Glomerular endothelial cell (primary cell): ENCODE measurements at places on chromosomes 2 and 18. TPM values are rescaled to one million over a fixed set of nuclear protein-coding genes. Genes with fewer than 3 reads are reported as not detected.

DNA sequence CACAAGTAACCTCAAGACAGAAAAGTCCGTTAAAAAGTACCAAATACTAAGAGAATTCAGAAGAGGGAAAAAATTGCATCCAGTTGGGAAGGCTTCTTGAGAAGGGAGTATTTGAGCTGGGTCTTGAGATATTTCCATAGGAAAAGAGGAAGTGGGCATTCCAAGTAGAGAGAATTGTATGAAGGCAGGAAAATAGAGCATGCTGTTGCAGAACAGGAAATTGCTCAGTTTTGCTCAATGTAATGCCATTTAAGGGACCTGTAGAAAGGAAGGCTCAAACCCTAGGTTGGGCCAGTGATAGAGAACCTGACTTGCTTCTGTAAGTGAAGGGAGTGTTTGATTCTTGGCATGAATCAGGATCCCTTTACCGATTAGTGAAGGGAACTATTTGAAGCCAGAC is 1.0 kb upstream of the ZC3H8 start:
- DNase-seq, result no peak

Gene UGT1A5
- not detected in 2 replicates for total RNA-seq

GRCh38 chr2:52933878-52934277 is 833.7 kb upstream of the CHAC2 start:
- DNase-seq, result no peak

- DNase-seq, result no peak
Measured at GRCh38 chr2:240153418-240153817, 13.0 kb upstream of the OTOS start.

- no peak for DNase-seq
Measured at GRCh38 chr2:141063406-141063805, 1067.4 kb downstream of the LRP1B start.

Gene MBD2
- total RNA-seq, result 21.7 and 25.1 TPM in 2 replicates

DNA sequence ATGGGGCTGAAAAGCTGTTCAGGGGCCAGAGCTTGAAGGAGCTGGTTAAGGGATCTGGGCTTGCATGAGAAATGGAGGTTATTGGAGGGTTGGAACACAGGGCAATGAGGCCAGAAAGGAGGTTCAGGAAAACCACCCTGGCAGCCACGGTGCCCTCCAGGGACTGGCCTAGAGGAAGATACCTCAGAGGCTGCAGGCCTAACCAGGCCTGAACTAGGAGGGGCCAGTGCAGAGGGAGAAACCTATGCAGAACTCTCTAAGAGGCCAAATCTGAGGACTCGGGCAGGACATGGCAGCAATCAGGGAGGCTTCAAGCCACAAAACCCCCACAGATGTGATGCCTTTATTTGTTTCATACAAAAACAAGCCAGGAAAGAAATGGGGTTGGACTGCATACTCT is 66.8 kb downstream of the BIN1 start:
- no peak for DNase-seq

Gene G6PC2
- total RNA-seq, result not detected in 2 replicates

DNA sequence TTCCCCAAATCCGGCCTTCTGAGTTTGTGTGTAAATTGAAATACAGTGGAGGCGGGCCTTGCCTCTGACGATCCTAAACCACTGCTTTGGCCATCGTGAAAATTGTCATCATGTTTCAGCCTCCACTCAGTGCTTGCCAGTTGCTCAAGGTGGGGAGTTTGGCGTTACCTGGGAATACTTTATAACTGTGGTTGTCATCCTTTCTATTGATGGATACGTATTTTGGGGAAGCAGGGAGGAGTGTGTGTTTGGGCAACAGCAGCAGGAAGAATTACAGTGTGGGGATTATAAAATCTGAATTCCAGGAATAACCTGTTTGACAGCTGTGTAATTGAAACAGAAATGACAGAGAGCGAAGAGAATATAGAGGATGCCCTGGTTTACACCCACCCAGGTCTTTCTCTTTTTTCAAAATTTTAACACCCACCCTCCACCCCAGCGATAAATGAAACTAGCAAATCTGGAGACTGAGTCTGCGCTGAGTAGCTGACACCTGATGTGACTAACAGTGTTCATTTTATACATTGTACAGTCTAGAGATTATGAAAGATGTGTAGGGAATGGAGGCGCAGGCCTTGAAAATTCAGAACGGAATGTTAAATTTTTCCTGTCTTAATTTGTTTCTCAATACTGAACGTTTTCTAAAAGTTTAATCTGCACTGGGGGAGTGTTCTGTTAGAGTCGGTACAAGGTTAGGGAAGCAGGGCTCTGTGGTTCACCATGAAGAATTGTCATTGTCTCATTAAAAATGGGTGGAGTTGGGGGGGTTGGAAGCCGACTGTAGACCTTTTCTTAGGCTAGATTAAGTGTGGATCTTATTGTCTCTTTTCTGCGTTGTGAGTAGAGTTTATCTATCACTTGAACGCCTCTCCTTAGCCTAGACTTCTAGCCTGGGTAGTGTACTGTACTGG is 1.6 kb downstream of the MAP4K4 start:
- DNase-seq, result no peak

Gene TEX44
- total RNA-seq, result not detected in 2 replicates

- no peak for DNase-seq
Measured at GRCh38 chr2:215680605-215681598, 245.0 kb upstream of the FN1 start.

DNA sequence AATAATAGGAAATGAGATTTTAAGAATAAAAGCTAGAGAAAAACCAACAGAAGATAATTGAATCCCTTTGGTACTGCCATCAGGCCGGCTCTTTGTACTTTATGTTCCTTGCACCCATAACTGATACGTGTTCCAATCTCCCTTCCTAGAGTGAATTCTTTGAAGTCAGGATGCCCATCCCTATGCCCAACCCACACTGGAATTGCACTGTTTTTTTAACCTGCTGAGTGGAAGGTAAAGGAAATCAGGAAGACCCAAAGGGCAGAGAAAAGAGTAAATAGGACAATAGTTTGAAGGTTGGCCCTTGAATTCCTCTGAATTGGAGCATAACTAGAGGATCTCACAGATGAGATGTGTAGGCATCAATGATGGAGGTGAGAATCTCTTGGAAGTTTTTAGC is 4.4 kb upstream of the ATG16L1 start:
- DNase-seq, result no peak

Gene SH3BP4
- 62.5 and 70.5 TPM in 2 replicates for total RNA-seq

GRCh38 chr18:39835303-39836030 is 2119.6 kb upstream of the PIK3C3 start:
- no peak for DNase-seq

Gene NOP58
- total RNA-seq, result 31.4 and 65.0 TPM in 2 replicates

Gene NPPC
- total RNA-seq, result 0.82 TPM in 1 of 2 replicates, not detected in the other

Gene ALK
- total RNA-seq, result not detected in 2 replicates
